ENCODE measurements at places on chromosomes 1 and 21.

- DNase-seq, result no peak
These were observed 14.9 kb downstream of the DMAP1 start for GRCh38 chr1:44228218-44228617.

- DNase-seq, result no peak
These were observed 54.7 kb downstream of the NEGR1 start for GRCh38 chr1:72227667-72228066.

GRCh38 chr1:70818401-70818800 is 229.2 kb downstream of the PTGER3 start:
- DNase-seq, result no peak

GRCh38 chr1:214658785-214659184 is 55.8 kb downstream of the CENPF start:
- no peak for DNase-seq

DNA sequence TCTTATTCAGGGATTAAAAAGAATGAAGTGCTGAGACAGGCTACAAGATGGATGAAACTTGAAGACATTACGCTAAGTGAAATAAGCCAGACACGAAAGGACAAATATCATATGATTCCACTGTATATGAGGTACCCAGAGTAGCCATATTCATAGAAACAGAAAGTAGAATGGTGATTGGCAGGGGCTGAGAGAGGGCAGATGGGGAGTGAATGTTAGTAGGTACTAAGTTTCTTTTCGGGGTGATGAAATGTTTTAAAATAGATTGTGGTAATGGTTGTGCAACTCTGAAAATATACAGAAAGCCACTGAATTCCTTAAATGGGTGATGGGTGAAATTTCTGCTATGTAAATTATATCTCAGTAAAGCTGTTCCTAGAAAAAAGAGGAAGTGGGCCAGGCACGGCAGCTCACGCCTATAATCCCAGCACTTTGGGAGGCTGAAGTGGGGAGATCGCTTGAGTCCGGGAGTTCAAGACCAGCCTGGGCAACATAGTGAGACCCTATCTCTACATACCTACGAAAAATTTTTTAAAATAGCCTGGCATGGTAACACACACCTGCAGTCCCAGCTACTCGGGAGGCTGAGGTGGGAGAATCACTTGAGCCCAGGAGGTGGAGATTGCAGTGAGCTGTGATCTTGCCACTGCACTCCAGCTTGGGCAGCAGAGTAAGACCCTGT is 15.9 kb downstream of the SLC27A3 start:
- no peak for DNase-seq

DNA sequence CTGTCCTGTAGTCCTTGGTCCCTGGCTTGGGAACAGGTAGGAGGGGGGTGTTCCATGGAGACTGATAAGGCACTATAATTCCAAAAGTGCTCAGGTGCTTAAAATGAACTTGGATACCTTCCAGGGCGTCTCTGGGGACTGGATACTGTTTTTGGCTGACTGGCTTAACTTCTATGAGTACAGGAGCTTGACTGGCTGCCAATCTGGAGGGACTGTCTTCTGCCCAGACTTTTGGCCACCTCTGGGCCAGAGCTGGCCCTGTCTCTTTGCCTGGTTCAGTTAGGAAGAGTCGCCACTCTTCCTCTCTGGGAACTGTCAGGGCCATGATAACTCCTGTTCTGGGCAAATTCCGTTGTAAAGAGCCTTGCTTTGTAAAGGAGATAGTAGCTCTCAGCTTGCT is 407.0 kb downstream of the TGFB2 start:
- DNase-seq, result no peak

DNA sequence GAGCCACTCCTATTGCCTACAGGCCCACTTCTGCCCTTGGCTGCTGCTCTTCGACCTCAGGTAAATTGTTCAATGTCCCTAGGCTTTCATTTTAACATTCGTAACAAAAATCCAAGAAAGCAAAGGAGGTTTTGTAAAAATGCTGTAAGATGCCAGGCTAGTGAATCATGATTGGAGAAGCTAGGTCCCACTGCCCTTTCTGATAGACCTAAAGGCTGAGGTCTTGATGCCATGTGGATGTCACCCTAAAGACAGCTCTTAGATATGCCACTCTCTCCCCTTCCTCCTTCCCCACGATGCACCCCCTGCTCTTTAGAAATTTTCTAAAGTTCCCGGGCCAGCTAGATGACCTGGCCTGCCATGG is 9.9 kb upstream of the TMEM39B start:
- DNase-seq, result no peak

- no peak for DNase-seq
These were observed 10.9 kb upstream of the LRRC3 start for GRCh38 chr21:44444286-44444931.

GRCh38 chr1:198549866-198550265 is 9.4 kb upstream of the ATP6V1G3 start:
- DNase-seq, result no peak

DNA sequence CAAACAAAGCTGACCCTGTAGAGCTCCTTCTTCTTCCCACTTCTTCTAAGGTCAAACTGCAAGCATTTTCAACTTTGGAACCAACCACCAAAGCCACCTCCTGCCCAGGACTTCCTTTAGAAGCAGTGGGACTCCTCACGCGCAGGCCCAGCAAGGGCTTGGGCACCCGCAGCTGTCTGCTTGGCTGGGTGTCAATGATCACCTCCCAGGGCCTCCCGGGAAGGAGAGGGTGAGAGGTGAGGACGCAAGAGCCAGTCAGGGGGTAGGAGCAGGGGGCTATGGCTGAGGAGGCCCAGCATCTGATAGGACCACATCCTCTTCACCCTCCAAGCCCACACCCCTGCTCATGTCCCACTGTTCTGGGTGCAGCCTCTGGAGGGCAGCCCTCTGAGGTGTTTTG is 10.2 kb downstream of the KLHL21 start:
- no peak for DNase-seq

- DNase-seq, result peak; percentile 79
These were observed 54.1 kb upstream of the SAMD11 start for GRCh38 chr1:869499-870244.

DNA sequence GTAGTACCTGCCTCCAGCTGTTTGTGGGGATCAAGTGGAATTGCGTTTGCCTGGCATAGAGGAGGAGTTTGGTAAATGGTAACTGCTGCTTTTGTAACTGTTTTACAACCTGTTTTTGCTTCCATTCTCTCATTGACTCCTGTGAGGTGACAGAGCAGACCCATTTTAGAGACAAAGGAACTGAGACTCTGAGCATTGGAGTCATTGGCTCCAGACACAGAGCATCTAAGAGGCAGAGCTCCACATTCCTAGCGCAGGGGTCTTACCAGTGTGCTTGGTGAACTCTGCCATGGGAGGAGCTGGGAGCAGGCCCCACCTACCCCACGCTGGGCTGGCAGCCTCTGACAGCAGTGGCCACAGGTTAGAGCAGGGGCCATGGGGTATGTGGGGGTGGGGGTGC is 2.4 kb downstream of the LDLRAP1 start:
- DNase-seq, result no peak

DNA sequence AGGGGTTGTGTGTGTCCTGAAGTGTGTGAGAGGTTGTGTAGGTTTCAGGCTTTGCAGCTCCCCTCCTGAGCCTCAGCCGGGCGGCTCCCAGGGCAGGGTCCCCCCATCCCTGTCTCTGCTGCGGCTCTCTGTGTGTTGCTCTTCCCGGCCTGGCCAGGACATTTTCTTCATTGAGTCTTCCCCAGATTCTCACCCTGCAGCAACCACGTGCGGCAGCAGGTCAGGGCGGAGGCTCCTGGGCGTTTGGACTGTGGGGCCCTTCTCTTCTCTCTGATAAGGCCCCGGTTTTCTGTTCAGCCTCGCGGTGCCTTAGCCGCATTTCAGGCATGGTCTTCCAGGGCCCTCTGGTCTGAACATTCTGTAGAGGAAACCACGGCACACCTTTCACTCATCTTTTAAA is 1.8 kb upstream of the TCP10L start:
- DNase-seq, result no peak

GRCh38 chr1:111446546-111446945 is 2.5 kb downstream of the WDR77 start:
- no peak for DNase-seq

GRCh38 chr1:230832476-230832875 is 35.8 kb downstream of the C1orf198 start:
- DNase-seq, result no peak

GRCh38 chr1:157577420-157577819 is 20.5 kb downstream of the FCRL4 start:
- no peak for DNase-seq

GRCh38 chr21:26391166-26391565 is 181.9 kb downstream of the CYYR1 start:
- DNase-seq, result no peak

GRCh38 chr1:157091668-157092273 is 7.8 kb downstream of the ETV3L start:
- no peak for DNase-seq

GRCh38 chr1:16615253-16616252 is 2.2 kb upstream of the NBPF1 start:
- no peak for DNase-seq

- no peak for DNase-seq
These were observed 26.5 kb upstream of the ITLN1 start for GRCh38 chr1:160911441-160911840.

Data from stimulated activated CD4-positive, alpha-beta T cell treated with anti-CD3 and anti-CD28 coated beads, Interleukin-15, amount 100 ng/mL, for 1 hour (primary cell).